ENCODE measurements at places on chromosomes 16 and 17.
A peak's percentile ranks its signal among the peaks of the same experiment; 100 is the strongest.

DNA sequence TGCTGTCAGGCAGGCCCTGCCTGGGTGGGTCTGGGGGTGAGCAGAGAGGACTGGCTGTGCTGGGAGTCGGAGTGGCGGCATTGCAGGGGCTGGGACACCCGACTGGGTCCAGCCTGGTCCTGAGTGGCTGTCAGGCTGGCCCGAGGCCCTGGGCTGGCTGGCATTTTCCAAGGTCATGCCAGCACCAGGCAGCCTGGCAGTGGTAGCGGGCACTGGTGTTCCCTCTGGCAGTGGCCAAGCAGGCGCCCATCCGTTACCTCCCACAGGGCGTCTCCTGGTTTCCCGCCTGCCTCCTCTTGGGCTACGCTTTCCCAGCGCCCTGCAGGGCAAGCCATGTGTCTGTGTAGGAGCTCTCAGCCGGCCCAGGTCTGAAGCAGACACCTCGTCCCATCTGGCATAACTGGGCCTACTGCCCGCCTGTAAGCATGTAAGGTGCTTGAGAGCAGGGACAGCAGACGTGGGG, 5.7 kb upstream of the PKMYT1 start:
- no peak for DNase-seq

DNA sequence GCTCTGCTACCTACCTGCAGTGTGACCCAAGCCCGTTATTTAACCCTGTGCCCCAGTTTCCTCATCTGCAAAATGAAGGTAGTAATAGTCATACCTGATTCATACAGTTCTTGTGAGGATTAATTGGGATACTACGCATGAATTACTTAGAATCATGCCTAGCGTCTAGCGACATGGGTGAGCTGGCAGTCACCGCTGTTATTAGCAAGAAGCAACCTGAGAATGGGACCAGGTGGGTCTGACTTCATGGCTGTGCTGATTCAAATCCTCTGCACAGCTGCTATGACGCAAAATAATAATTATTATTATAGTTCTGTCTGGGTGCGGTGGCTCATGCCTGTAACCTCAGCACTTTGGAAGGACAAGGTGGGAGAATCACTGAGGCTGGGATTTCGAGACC, 7.9 kb downstream of the SOCS1 start:
- DNase-seq = no peak

GRCh38 chr16:54309341-54309740, 22.8 kb upstream of the IRX3 start:
- DNase-seq = no peak

GRCh38 chr16:47254756-47255155, 111.0 kb upstream of the NETO2 start:
- no peak for DNase-seq

DNA sequence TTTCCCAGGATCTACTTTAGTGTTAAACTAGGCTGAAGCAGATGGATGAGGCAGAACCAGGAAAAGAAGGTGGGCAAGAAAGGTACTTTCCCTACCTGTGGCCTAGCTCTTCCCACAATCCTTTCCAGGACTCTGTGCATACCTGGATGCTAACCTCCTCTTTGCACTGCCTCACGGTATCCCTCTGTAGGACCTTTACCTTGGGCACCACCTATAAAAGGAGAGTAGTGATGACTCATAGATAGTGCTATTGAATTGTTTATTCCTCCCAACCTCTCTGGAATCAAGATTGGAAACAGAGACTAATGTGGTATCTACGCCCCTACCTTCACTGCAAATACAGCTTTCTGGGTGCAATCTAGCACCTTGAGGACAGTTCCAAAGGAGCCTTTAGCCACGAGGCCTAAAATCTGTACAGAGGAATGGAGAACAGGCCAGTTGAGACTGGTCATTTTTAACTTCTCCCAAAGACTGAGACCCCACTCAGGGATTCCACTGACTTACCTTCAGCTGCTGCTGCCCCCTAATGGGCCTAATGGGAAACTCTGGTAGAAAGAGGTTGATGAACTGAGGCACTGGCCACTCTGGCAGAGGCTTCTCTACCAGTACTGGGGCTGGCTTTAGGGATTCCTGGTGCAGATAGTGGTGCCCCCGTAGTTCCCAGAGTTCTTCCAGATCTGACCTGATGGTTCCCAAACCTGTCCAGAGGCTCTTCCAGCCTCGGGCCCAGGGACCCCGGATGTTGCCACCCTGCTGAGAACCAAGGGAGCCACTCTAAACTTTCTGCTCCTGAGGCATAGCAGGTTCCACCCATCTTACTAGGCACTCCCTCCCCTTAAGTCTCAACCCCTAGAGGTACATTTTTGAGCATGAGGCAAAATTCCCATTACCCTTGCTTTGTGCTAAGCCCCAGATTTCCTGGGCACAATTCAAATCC, 781 bp downstream of the RSKR start:
- peak; percentile 50 for DNase-seq

All from lung microvascular endothelial cell (primary cell).